ENCODE measurements at places on chromosomes 2 and 18. TPM values are rescaled to one million over a fixed set of nuclear protein-coding genes. Genes with fewer than 3 reads are reported as not detected.

DNA sequence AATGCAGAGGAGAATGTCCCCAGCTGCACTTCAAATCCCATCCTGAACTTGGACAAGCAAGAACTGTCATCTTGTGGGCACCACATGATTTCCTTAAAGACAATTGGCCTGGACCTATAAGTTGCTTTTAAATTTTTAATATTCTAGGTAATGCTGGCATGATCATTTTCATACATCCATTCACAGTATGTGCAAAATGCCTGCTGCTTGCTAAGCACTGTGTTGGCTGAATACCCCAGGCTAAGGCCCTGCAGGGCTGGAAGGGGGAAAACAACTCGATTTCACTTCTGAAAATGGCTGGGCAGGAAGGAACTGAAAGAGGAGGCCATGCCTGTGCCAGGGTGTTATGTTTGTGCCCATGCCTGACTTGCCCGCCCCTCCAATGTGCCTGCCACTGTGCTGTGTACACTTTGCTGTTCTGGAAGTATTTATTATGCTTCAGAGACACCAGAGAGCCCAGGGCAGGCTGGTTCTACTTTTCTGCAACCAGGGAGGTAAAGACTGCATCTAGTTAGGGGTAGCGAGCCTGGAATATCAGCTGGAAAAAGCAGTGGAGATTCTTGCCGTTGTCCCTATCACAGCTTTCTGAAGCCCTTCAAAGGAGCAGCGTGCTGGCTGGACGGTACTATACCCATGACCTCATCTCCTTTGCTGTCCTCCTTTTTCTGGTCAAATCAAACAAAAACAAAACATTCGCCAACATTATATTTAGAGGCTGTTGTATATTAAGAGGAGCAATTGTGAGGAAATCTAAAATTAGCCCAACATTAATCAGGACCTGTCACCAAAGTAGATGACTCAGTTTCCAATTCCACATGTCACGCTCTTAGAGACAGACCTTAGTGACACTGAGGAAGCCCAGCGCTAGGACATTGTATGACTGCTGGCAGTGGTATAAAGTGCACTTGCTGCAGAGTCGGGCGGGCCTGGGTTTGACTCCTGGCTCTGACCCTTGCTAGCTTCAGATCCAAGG lies 158.1 kb downstream of the DDX1 start:
- no peak for DNase-seq

The MYL1 gene
- total RNA-seq = not detected

- no peak for DNase-seq
These were observed 27.2 kb upstream of the OTX1 start for GRCh38 chr2:63023444-63023843.

- peak; percentile 48 for DNase-seq
These were observed 492.3 kb upstream of the ZEB2 start for GRCh38 chr2:145012214-145012670.

GRCh38 chr2:3062476-3063260 lies 314.9 kb downstream of the EIPR1 start:
- no peak for DNase-seq

DNA sequence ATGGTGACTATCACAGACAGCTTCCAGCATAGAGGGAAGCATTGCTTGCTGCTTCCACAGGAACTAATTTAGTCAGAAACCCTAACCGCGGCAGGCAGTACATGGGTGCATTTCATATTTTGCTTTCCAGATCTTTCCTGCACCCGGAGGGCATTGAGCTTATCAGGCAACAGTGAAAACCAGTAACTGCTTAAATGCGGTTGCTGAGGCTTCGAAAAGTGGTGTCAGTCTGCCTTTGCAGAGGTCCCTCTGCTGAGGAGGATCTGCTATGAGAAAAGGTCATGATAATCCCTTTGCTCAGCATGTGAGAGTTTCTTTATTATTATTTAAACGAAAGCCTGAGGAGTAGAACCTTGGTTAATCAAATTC lies 44.6 kb upstream of the ROCK2 start:
- DNase-seq = no peak

GRCh38 chr2:232890896-232891601 lies 21.0 kb downstream of the SNORC start:
- no peak for DNase-seq

- DNase-seq = no peak
These were observed 34.4 kb upstream of the ADNP2 start for GRCh38 chr18:80074697-80075096.

DNA sequence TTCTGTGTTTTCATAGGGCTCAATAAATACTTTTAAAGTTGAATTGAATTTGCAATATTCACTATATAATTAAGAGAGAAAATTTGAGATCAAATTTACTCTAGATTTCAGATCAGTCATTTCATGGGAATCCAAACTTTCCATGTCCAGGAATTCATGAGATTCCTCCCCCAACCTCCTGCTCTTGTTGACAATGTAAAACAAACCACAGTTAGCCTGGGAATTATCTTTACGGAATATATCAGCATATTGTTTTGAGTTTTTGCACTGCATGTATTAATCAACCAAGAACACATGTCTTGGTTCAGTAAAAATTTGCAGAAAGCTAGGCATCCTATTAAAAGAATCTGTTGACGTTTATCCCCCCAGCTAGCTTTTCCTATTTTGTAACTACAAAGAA lies 42.3 kb downstream of the CYP1B1 start:
- no peak for DNase-seq

The SCN1A gene
- not detected for total RNA-seq

DNA sequence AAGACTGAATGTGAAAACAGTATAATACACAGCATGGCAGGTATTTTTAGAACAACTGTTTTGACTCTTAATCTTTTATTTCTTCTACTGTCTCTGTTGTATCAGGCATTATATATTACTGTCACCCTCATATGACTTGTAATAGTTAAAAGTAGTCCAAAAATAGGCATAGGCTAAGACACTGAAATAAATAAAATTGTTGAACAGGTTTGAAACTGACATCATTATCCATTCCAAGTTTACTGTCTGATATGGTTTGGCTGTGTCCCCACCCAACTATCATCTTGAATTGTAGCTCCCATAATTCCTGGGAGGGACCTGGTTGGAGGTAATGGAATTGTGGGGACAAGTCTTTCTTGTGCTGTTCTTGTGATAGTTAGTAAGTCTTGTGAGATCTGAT lies 91.4 kb upstream of the CDH19 start:
- no peak for DNase-seq

The SIGLEC15 gene
- total RNA-seq = 2.5 TPM

The WNT6 gene
- not detected for total RNA-seq

- DNase-seq = no peak
These were observed 9.5 kb upstream of the PARD3B start for GRCh38 chr2:204535764-204536163.

The YES1 gene
- 180 TPM for total RNA-seq

DNA sequence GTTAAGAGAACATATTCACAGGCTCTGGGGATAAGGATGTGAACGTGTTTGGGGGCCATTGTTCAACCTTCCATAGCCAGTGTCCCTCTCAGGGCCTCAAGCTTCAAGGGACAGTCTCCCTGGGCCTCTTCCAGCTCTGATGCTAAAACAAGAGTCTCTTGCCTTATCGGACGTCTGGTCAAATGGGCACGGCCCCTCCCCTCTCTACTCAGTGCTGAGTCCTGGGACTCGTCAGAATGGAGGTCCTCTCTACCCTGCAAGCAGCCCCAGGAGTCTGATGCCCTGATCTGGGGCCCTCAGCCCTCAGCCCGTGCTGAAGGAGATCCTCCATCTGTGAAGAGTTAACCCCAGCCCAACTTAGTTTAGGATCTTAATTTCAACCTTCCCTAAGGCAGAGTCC lies 198.2 kb downstream of the ZFP36L2 start:
- DNase-seq = no peak

The SLC66A3 gene
- total RNA-seq = 41.5 TPM

The GPD2 gene
- 19.7 TPM for total RNA-seq

DNA sequence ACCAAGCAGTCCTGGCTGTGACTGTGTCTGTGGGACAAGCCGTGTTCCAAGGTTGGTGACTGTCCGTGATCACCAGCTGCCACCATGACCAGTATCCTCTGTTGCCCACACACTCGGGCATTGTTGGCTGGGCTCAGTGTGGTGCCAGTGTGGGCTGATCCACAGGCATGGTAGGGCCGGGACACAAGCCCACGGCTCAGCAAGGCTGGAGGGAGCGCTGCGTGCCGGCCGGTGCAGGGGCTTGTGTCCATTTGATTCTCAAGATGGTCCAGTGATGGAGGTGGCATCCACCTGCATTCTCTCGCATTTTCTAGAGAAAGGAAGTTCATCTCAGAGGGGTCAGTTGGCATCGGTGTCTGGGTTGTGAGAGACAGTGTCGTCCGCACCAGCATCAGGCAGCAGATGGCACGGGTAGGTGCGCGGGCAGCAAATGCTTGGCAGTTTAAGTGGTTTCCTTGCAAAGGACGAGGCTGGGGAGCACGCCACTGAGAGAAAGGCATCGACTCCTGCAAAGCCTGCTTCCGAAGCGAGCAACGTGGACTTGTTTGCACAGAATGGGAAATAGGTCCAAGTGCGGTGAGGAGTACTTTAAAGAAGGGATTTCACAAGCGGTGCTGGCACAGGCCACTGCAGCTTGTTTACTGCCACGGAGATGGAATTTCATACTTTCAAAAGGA lies 20.9 kb downstream of the TWIST2 start:
- DNase-seq = no peak

The PTPRN gene
- total RNA-seq = 0.47 TPM

The SMARCAL1 gene
- total RNA-seq = 36.4 TPM

DNA sequence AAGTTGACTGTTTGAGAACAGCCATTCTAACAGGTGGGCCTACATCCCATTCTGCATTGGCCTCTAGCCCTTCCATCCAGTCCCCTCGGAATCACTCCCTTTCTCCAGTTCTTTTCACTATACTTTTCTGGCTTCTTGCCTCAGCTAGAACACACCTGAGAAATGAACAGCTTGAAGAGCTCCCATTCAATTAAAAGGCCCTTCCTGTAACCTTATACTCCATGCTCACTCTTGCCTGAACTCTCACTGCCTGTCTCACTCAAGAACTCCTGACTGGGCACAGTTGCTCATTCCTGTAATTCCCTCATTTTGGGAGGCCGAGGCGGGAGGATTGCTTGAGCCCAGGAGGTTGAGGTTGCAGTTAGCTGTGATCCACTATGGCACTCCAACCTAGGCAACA lies 23.6 kb downstream of the CHRNA1 start:
- no peak for DNase-seq

DNA sequence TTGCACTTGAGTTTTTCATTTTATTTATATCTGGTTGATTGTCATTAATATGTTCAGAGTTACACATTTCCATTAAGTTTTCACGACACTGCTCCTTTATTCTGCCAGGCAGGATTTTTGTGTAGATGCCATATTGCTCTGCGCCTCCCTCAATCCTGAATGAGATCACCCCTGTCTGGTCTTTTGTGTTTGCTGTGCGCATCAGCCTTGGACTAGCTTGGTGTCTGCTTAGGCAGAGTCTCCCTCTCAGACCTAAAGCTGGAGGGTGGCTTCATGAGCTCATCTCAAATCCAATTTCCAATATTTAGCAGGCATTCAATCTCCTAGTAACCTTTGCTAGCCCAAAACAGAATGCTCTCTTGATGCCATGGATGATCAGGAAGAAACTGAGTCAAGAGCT lies 137.4 kb downstream of the SMAD7 start:
- no peak for DNase-seq

DNA sequence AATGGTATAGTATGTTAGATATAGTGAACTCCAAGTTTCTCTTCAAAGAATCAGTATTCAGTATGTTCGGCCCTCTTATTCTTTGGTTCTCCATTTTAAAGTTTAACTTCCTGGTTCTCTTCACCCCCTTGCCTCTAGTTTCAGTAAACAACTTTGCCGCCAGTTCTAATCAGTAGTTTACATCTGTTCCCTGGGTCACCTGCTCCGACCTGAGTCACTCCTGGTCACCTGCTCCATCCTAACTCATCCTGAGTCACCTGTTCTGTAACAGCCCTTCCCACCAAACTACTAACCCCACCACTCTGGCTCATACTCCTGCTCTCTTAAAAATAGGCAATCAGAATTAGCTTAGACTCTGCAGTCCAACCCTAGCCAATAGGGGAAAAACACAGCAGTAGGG lies 23.7 kb upstream of the TEX51 start:
- DNase-seq = no peak

DNA sequence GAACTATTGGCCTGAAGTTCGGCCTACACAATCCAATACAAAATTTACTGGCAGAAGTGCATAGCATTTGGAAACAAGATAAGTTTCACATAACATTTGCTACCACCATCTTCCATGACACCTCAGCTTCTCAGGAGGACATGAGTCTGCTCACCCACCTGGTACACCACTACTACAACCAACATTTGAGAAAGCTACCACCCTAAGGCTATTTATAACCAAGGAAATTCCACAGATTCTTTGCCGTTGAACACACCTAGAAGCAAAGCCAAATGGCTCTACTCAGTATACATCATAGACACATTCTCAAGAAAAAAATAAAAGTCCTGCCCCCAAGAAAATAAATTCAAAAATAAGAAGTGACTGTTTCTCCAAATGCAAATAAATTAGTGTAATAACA lies 145.3 kb downstream of the SPAG16 start:
- no peak for DNase-seq

DNA sequence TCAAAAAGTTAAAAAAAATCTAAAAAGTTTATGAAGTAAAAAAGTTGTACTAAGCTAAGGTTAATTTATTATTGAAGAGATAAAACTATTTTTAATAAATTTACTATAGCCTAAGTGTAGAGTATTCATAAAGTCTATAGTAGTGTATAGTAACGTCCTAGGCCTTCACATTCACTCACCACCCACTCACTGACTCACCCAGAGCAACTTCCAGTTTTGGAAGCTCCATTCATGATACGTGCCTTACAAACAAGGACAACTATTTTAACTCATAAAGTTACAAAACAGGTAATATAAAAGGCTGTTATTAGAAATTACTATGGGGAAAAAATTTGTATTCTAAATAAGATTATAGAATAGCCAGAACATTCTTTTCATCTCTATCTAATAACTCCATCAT lies 158.9 kb upstream of the FN1 start:
- no peak for DNase-seq

DNA sequence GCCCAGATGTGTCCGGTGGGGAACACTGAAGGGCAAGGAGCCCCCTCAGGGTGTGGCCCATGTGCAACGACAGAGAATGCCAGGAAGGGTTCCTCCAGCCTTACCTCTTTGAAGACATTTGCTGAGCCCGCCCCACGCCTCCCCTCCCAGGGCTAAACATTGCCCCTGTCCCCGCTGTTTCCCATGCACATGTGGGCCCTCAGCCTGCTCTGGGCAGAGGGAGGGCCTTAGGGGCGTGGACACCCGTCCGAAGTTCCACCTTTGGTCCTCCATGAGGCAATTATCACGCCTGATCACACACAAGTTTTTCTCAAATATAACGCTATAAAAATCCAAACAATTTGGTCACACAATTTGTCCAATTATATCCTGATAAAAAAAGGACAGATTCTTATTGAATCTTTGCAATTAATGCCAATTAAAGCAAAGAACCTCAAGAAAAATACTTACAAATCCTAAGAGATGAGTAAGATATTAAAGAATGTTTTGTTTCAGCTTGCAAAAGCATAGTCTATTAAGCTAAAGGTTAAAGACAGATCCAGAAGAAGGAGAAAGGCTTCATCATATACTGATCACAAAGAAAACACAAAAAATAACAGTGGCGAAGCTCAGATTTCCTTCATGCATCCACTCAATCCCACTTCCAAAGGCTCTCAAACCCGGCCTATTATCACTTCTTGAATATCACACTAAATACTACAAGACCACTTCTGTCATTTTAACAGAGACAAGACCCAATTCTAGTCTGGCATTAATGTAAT lies 55.2 kb upstream of the LDLRAD4 start:
- DNase-seq = no peak

- DNase-seq = no peak
These were observed 24.8 kb upstream of the ZFP36L2 start for GRCh38 chr2:43251171-43251731.
